ENCODE measurements at places on chromosomes 11 and 22. TPM values are rescaled to one million over a fixed set of nuclear protein-coding genes. Genes with fewer than 3 reads are reported as not detected.

SCGB2A2 gene
- total RNA-seq: not detected

CAVIN3 gene
- 4.9 TPM for total RNA-seq

CD6 gene
- total RNA-seq: 181 TPM

DNA sequence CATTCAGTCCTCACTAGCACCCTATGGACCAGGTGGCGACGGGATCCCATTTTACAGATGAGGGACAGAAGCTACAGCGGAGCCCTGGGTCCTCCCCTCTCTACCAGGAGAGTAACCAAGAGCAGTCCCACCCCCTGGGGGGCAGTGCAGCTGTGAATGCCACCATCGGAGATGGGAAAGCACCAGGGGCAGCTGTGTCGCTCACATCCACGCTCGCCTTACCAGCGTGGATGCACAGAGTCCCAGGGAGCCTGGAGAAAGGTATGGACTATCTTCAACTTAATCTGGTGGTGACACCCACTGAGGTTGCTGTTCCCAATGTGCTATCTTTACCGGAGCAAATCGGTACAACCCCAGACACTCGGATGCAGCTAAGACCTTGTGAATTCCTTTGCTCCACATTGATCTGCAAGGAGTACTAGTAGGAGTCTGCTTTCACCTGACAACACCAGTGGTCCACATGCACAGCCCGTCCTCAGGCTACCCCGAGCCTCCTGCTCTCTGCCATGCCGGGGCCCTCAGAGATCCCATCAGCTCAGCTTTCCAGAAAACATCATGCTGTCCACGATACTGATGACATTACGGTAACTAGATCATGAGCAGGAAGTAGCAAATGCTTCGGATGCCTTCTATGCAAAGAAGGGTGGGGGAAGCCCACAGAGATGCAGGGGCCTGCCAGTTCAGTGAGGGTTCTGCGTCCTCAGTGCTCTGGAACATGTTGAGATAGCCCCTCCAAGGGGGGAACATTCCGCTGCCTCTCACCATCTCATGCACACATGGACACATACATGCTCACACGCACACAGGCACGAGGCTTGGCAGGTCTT, 126.0 kb downstream of the CTTN start:
- H3K4me3 ChIP-seq: no peak overlapping the region
- no peak for DNase-seq
- H3K4me1 ChIP-seq: no peaks in the 10 kb centered on the region
- peaks cover 34% of the 10 kb centered on the region for H3K27me3 ChIP-seq

DNA sequence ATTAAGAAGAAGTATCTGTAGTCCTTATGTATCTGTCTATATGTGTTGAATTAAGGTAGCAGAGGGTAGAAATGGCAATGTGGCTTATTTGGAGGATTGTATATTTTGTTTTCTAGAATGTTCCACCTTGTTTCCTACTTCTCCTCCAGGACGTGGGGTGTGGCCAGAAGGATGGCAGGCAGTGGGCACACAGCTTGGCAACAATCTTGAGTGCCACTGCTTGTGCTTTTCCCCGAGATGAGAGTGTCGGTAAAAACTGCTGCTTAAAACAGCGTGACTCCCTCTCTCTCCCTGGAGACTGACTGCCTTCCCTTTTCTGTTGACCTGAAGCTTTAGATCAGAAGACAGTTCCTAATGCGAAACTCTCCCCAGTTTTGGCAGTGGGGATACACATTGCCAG, 61.2 kb downstream of the FAT3 start:
- DNase-seq: no peak
- no peaks in the 10 kb centered on the region for H3K36me3 ChIP-seq
- no peaks in the 10 kb centered on the region for H3K4me1 ChIP-seq
- no peaks in the 10 kb centered on the region for H3K27me3 ChIP-seq

- H3K36me3 ChIP-seq: no peaks in the 10 kb centered on the region
- H3K27me3 ChIP-seq: no peaks in the 10 kb centered on the region
- no peak for DNase-seq
- H3K4me1 ChIP-seq: peaks cover 38% of the 10 kb centered on the region
Observed at GRCh38 chr22:47044722-47045535, 282.5 kb downstream of the TBC1D22A start.

DNA sequence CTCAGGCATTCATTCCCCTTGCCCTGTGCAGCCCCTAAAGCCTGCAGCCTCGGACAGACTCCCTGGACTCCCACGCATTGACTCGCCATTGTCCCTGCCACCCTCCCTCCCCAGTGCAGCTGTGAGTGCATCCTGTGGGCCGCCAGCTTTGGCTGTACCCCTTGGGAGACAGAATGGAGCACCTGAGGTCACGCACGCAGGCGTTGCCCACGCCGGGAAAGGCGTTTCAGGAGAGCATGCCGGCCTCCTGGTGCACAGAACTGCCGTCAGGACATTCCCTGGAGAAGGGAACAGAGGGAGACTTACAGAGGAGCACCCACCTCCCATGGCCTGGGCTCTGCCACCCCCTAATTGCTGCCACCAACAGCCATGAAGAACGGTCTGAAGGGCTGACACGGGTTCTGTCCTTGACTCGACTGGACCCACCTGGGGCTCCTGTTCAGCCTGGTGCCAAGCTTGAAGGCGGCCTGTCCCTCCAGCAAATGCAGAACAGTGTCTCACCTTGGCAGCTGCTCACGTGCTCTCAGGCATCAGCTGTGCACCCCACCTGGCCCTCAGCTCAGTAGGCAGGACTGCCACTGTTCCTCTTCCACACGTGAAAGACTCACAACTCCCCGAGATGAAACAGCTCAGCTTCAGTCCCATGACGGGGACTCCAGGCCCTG, 503.8 kb downstream of the BRD1 start:
- peak; percentile 15 for DNase-seq
- no peak overlapping the region for H3K27ac ChIP-seq
- H3K4me3 ChIP-seq: no peak overlapping the region
- H3K4me1 ChIP-seq: peaks cover 9% of the 10 kb centered on the region
- no peaks in the 10 kb centered on the region for H3K36me3 ChIP-seq

Measured in activated CD8-positive, alpha-beta memory T cell treated with anti-CD3 and anti-CD28 coated beads, Interleukin-2, amount 10 ng/mL, durations not matched to agents 7 days and 5 days (primary cell).